ENCODE measurements at places on chromosomes 5 and 9.

- no peak for DNase-seq
These were observed 17.3 kb downstream of the LPCAT1 start for GRCh38 chr5:1506242-1507013.

GRCh38 chr9:134560206-134560605 is 81.4 kb upstream of the COL5A1 start:
- DNase-seq = no peak

DNA sequence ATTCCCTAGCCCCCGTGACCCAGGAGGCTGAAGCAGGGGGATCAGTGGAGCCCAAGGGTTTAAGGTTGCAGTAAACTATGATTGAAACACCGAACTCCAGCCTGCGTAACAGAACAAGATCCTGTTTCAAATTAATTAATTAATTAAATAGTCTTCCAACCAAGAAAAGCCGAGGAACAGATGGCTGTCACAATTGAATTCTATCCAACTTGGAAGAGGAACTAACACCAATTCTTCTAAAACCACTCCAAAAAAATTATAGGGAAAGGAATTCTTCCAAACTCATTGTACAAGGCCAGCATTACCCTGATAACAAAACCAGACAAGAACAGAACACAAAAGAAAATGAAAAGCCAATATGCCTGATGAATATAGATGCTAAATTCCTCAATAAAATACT is 43.4 kb upstream of the RGS7BP start:
- DNase-seq = no peak

- peak; percentile 86 for DNase-seq
These were observed 18.5 kb downstream of the C9orf85 start for GRCh38 chr9:71929791-71930440.

GRCh38 chr5:115325296-115325959 is 29.0 kb upstream of the CCDC112 start:
- DNase-seq = no peak

GRCh38 chr5:175478384-175479124 is at the start of gene SFXN1:
Gene SFXN1, plus strand, starts transcription at chr5:175478560. Its CDS starts 13,544 bp downstream, at chr5:175492104.
- peak; percentile 80 for DNase-seq

DNA sequence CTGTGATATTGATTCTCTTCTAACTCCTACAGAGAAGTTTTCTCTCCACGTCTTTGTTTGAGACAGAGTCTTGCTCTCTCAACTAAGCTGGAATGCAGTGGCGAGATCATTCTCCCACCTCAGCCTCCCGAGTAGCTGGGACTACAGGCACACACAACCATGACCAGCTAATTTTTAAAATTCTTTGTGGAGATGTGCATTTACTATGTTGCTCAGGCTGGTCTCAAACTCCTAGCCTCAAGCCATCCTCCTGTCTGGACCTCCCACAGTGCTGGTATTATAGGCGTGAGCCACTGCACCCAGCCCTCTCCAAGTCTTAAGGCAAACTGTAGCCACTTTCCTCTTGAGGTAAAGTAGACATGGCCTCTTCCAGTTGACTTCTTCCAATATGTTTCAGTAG is 72.2 kb downstream of the SNX18 start:
- peak; percentile 13 for DNase-seq

- DNase-seq = no peak
These were observed 52.1 kb downstream of the PALM2AKAP2 start for GRCh38 chr9:109831998-109832658.

GRCh38 chr5:6820851-6821479 is 107.7 kb downstream of the TENT4A start:
- DNase-seq = no peak

- DNase-seq = no peak
These were observed 17.7 kb downstream of the SLC25A48 start for GRCh38 chr5:135851915-135852845.

- DNase-seq = no peak
These were observed 42.1 kb downstream of the FOXI1 start for GRCh38 chr5:170147753-170148264.

DNA sequence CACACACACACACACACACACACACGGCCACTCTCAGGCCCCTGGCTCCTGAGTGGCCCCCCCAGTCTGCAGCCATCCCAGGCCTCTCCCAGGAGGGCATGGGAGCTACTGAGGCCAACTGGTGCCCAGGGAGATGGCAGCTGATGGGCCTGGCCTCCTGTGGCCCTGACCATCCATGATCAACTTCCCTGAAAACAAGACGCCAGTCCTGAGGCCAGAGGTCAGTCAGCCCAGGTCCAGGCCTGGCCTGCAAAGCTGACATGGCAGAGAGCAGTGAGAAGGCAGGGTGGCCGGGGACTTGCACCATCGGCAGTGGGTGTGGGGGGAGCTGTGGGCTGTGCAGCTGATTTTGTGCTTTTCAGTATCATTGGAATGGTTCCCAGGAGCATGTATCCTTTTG is 47.0 kb downstream of the SARDH start:
- no peak for DNase-seq

GRCh38 chr9:13383216-13383615 is 103.7 kb upstream of the MPDZ start:
- DNase-seq = peak; percentile 2

DNA sequence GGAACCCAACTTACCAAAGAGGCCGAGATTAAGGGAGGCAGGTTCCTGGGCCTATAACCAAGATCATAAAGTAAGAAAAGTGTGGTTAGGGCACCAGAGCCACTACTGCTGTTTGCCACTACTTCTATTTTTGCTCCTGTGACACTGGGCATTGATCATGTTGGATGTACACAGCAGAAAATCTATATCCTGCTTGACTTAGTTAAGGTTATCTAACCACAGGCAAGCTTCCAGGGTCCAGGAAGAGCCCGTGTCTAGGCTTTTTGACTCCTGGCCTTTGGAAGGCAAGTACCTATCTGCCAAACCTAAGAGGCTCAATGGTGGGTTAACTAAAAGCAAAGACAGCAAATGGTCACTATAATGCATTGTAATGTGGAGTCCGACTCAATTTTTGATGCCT is 497.5 kb upstream of the DMAC1 start:
- no peak for DNase-seq

- no peak for DNase-seq
These were observed 15.0 kb downstream of the ABHD17B start for GRCh38 chr9:71895955-71896354.

DNA sequence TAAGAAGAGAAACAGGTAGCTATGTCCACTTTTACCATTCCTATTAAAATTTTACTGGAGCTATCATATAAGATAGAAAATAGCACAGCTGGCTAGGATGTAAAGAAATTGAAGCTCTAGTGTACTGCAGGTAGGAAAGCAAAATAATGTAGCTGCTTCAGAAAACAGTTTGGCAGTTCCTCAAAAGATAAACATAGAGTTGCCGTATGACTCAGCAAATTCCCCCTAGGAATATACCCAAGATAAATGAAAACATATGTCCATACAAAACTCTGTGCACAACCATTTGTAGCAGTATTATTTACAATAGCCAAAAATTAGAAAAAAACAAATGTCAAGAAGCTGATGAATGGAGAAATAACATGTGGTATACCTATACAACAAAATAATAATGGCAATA is 64.6 kb upstream of the SHISAL2B start:
- peak; percentile 58 for DNase-seq

DNA sequence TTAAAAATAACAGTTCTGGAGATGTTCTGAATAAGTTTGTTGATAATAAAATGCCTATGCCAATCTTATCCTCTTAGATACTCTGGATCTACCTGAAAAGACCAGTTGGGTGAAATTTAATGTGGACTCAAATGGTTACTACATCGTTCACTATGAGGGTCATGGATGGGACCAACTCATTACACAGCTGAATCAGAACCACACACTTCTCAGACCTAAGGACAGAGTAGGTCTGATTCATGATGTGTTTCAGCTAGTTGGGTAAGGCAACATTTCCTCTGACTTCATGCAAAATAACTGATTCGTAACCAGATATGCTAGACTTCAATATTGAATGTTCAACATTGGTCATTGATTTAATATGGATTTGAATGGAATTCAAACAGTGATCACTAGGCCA is 27.0 kb downstream of the ERAP2 start:
- DNase-seq = peak; percentile 18

DNA sequence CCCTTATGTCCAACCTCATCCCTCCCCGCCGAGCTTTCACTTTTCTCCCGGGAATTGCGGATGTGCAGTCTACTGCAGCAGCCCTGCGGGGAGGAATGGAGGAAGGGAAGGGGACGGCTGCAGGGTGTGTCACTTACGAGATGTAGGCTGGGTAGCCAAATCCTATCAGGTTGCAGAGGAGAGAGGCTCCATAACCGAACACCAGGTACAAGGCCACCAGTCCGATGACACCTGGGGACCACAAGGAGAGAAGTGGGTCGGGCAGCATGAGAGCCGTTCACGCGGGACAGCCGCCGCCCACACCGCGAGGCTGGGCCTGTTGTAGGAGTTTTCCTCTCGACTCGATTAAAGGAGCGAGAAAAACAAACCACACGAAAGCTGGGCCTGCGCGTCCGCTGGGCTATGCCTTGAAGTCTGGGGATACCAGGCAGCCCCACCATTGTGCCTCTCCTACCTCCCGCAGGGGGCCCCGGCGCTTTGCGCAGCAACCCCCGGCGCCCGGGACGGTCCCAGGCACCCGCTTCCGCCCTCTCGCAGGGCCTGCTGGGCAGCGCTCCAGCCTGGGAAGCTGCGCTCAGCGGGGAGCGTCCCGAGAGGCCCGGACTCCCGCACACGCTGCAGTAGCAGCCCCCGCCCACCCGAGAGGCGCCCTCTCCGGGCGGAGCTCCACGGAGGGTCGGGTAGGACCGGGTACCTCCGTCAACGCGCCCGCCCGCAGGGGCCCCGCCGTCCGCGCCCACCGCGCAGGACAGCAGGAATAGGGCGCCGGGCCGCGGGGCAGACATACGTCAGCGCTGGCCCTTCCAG is 798 bp downstream of the REEP5 start:
- peak; percentile 78 for DNase-seq

GRCh38 chr5:55438998-55439397 is 95.8 kb downstream of the PLPP1 start:
- DNase-seq = peak; percentile 88

DNA sequence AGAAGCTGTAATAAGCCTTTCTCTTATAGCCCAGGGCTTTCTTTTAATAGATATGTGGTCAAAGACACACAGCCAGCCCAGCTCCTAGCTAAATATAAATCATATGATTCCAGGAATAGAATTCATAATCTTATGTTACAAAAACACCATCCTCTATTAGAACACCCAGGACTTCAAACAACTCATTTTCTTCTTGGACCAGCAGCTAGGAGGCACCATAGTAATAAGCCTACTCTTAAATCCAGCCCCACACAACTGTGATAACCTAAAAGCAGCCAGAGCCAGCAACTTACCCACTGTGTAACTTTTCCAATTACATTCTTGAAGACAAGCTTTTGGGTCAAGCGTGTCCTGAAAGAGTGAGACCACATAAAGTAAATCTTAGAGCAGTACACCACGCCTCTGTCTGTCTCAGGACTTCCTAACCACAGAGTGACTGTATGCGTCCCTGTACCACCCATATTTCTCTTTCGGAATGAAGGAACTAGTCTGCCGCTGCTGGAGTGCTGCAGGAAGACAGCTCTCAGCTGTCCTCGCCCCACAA is 223.8 kb downstream of the TLE1 start:
- no peak for DNase-seq

GRCh38 chr5:174793684-174794328 is 69.4 kb downstream of the MSX2 start:
- peak; percentile 69 for DNase-seq

GRCh38 chr9:129023908-129024233 is 4.3 kb downstream of the SH3GLB2 start:
- no peak for DNase-seq

DNA sequence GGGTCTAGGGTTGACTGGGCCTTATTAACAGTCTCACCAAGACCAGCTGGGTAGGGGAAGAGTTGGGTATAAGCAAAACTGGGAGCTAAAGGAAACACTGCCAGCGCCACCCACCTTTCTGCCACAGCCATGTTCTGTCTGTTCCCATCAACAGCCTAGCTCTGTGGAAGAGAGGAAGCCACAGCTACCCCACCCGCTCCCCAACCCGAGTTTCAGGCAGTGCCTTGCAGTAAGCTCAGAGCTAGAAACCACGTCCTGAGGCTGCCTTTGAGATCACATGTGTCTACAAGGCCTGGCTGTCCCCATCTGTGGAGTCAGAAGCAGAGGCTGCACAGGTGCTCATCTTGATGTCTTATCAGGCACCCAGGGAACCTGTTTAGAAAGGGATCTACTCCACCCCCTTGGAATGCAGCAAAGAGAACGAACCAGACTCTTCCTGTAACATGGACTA is 15.3 kb downstream of the HNRNPH1 start:
- DNase-seq = no peak

DNA sequence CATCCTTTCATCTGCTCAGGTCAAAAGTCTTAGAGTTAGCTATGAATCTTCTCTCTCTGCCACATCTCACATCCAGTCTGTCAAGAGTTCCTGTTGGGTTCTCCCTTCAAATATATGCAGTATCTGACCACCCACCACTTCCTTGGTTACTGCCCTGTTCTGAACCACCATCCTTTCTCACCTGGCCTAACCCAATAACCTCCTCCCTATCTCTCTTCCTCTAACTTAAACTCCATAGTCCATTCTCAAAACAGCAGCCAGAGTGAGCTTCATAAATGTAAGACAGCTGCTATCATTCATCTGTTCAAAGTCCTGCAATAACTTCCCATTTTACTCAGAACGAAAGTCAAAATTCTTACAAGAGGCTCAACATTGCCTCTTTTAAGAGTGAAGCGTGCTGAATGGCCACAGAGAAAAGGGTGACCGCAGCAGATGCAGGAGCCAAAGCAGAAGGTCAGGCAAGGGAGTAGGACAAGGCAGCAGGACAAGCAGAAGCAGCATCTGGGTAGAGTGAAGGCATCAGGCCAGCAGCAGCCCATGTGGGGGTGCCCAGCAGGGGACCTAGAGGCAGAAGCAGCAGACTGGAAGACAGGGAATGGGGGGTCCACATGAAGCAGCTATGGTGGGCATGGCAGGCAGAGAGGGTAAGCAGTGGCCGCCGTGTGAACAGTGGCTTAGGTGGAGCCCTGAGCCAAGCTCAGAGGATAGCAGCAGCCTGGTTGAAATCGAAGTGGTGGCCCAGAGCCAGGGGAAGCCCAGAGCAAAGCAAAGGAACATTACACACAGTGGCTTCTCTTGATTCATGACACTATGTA is 39.3 kb upstream of the CDC42SE2 start:
- no peak for DNase-seq

GRCh38 chr5:147472664-147473475 is 37.0 kb downstream of the DPYSL3 start:
- no peak for DNase-seq

- DNase-seq = no peak
These were observed 16.5 kb downstream of the KIF2A start for GRCh38 chr5:62322484-62322883.

DNA sequence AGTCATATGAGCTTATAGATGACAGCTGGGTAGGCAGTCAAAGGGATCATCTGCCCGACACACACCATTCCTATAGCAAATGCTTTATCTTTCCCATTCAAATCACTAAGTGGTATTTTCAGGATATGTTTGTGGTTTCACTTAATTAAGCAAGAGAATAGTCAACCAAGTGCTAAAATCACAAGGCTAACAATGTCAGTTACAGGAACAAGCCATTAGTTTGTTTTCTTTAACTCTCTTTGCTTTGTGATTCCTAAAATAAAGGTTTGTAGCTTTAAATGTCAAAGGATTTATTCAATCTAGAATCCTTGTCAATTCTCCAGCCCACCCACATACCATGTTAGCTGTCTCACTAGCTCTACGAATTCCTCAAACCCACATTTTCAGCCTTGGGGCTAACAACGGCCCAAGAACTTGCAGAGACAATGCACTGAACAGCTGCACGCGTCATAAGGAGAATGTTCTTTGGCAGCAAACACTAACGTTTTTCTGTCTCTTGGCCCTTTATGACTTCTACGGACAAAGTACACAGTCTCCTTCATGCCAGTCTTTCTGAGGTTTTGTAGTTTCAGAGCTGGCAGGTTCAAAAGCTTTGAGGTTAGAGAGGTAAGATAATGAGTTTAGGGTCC is 56.6 kb downstream of the ELAVL2 start:
- DNase-seq = peak; percentile 95

GRCh38 chr5:61604076-61605025 is 272.3 kb downstream of the ZSWIM6 start:
- DNase-seq = peak; percentile 14

All from fibroblast of skin of right biceps (primary cell).